ENCODE measurements at places on chromosomes 3 and 15.

GRCh38 chr15:88700716-88701115 lies 61.9 kb downstream of the ISG20 start:
- DNase-seq, result no peak

GRCh38 chr15:61057376-61057775 lies 171.7 kb downstream of the RORA start:
- DNase-seq, result no peak

DNA sequence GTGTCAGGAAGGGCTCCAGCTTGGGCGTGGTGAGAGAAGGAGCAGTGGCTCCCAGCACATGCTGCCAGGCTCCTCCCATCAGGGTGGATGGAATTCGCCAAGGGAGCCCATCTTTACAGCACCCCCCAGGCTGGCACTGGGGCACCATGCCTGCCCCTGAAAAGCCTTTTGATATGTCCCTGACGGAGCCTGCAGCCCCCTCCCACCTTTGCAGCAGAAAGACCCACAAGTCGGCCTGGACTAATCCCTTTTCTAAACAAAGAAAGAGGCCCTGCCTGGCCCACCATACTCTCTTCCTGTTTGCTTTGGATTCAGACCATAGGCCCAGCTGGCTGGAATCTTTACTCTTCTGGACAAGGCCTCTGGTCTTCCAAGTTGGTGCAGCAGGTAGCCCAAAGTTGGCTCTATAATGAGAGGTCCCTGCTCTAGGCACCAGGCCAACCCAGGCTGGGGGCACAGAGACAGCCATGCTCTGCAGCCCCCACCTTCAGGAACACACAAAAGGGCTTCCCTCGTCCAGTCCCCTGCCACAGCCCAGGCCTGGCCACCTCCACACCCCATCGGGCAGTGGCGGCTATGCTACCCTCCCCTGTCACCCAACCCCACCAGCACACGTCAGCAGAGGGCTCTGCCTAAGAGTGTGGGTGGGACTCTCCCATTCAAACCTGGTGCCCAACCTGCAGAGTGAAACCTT lies 5.4 kb downstream of the ANPEP start:
- no peak for DNase-seq

DNA sequence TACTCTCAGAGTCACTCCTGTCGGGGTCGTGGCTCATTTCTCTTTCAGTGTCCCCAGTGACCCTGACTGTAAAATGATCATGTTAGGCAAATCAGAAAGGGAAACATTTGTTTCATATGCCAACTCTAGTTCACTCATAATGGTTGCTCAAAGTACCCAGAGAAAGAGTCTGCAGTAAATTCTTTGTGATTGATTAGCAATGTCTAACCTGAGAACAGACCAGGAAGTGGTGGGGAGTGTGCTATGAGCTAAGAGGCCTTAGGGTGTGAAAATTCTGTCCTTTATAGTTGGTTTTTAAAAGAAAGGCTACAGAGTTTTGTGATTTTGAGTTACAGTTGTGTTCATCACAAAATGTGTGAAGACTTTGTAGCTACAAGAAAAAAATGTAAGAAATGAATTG lies 108.9 kb downstream of the EDEM1 start:
- no peak for DNase-seq

DNA sequence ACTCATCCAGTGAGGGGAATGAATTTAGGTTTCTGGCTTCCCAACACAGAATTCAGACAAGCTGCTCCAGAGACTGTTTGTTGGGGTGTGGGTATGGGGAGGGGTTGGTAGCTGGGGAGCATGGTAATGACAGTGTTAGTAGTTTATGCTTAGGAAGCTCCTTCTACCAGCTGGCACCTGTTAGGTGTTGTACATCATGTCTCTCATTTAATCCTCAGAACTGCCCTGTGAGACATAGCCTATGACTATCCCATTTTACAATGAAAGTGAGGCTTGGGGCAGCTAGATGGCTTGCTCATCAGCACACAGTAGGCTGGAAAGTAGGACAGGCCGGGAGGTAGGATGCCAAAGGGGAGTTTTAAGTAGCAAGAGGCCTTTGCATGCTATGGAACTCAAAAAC lies 2.5 kb downstream of the EIF4E3 start:
- DNase-seq, result no peak

DNA sequence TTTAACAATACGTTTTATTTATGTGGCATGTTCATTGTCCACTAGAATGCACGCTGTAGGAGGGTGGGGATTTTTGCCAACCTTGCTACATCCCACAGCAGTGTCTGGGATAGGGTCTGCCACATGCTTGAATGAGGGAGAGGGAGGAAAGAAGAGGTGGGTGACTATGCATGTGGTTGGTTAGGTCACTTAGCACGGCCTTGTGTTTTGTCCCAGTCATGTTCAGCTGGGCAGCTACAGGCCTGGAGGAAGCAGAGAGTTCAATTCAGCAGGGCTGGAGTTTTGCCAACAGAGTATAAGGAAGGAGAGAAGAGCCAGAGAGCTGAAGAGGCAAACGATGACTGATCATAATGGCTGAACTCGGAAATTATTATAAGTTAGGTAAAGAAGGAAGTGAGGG lies 268.4 kb upstream of the NSMCE3 start:
- DNase-seq, result no peak

GRCh38 chr3:190019006-190019405 lies 101.7 kb downstream of the P3H2 start:
- no peak for DNase-seq

GRCh38 chr3:114659109-114660061 lies 365.6 kb downstream of the TIGIT start:
- DNase-seq, result no peak

DNA sequence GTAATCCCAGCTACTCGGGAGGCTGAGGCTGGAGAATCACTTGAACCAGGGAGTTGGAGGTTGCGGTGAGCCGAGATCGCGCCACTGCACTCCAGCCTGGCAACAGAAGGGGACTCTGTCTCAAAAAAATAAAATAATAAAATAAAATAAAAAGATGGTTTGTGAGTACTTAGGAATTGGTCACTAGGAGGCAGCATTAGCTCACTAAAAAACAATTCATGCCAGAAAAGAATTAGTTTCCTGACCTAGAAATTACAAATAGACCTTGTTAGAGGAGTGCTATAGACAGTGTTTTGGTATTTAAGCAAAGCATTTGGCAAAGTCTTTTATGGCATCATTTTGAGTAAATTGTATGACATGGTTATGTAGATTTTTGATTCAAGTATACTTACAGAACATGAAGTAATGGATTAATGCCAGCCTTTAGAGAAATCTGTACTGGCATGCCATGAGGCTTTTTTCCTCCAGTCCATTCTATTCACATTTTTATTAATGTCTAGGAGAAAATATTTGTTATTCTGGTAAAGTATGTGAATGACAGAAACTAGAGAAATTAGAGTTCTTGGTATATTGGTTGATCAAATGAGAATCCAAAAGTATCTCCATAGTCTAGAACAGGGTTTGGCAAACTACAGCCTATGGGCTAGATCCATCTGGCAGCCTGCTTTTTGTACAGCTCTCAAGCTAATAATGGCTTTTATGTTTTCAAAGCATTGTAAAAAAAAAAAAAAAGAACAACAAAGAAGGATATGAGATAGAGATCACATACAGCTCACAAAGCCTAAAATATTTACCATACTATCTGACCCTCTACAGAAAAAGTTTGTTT lies 81.6 kb downstream of the LRRC49 start:
- no peak for DNase-seq

- no peak for DNase-seq
Measured at GRCh38 chr15:50128266-50128665, 9.2 kb upstream of the ATP8B4 start.

DNA sequence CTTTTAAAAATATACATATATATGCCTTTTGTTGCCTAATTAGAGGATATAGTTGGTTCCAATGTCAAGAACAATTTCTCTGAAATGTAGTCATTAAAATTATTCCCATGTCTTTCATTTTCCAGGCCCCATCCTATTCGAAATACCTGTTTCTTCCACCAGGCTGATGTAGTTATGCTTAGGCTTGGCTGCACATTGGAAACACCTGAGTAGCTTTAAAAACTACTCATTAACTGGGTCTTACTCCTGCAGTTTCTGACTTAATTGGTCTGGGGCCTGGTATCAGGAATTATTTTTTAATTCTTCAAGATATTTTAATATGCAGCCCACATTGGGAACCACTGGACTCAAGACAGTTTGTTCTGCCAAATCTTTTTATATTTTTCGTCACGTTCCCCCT lies 53.7 kb downstream of the TGFBR2 start:
- DNase-seq, result no peak

DNA sequence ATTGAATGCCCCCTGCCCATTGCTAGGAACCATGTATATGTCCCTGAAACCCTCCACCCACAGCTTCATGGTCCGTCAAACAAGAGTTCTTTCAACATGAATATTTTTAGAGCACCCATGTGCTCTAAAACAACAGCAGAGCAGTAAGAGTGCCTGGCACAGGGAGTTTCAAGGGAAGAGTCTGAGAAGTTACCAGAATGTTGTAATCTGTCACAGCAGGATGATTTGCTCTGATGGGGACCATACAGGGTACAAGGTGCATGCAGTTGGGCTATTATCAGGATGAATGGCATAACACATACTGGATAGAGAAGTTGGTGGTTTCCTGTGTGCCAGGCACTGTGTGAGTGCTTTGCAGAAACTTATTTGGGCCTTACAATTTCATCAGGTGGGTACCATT lies 27.8 kb upstream of the FLNB start:
- DNase-seq, result no peak

DNA sequence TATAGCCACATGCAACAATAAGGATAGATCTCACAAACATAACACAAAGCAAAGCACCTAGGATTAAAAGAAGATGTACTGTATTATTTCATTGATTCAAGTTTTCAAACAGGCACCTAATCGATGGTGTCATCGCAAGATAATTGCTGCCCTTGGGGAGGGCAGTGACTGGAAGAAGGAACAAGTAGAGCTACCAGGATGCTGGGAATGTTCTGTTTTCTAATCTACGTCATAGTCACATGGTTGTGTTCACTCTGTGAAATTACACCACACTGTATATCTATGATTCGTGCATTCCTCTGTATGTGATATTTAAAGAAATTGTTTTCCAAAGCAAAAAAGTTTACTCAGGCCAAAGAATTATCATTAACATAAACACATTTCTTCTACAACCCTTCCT lies 236.6 kb downstream of the FGF12 start:
- no peak for DNase-seq

DNA sequence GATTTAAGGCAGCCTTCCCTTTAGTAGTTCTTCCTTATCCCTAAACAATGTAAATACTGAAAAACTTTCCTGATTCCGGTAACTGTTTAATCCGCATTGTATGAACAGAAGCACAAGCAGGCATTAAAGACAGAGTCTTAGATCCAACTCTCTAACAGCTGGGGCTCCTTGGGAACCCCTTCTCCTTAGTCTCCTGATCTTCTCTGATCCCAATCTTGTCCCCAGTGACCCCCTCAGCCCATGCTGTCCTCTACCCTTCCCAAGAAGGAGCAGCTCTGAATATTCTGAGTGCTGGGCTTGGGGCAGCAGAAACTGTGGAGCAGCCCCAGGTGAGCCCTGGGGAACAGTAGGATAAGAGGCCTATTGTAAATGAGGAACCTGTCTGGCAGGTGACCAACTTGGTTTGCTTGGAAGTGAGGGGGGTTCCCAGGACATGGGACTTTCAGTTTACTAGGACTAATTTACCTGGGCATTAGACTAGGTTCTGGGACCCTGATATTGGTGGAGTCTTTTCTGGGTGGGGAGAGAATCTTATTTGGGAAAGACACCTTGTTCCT lies 13.0 kb upstream of the SLC30A4 start:
- no peak for DNase-seq

DNA sequence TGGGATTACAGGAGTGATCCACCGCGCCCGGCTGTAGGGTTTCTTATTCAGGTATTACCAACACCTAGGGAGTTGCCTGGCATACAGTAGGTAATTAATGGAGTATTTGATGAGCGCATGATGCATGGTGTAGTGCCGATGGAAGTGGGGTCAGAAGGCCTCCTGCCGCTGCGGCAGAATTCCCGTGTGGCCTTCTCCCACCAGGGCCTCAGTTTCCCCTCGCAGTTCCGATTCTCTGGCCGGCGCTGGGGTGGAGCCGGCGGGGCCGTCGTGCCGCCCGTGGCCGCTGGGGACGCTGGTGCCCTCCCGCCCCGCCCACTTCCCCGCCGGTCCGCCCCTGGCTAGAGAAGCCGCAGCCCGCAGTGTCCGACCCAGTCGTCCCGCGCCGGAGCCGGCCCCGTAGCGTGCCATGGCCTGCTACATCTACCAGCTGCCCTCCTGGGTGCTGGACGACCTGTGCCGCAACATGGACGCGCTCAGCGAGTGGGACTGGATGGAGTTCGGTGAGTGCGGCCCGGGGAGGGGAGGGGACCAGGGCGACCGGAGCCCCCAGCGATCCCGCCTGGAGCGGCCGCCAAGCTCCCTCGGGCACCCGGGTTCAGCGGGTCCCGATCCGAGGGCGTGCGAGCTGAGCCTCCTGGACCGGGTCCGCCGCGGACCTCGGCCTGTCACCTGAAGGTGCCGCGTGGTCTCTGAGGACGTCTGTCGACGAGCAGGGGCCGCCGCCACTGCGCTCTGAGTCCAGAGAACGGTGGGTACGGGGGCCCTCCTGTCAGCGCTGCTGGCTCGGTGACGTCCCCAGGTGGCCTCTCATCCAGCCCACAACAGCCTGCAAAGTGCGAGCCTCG lies at the start of gene IRAK2:
Gene IRAK2, plus strand, starts transcription at position 374 of the 848 bp plus-strand sequence. Its CDS starts 36 bp downstream, at position 410.
- no peak for DNase-seq

GRCh38 chr3:197001972-197002700 lies 27.5 kb downstream of the MELTF start:
- DNase-seq, result no peak

- DNase-seq, result no peak
Measured at GRCh38 chr15:80601256-80601655, 93.9 kb upstream of the ABHD17C start.

DNA sequence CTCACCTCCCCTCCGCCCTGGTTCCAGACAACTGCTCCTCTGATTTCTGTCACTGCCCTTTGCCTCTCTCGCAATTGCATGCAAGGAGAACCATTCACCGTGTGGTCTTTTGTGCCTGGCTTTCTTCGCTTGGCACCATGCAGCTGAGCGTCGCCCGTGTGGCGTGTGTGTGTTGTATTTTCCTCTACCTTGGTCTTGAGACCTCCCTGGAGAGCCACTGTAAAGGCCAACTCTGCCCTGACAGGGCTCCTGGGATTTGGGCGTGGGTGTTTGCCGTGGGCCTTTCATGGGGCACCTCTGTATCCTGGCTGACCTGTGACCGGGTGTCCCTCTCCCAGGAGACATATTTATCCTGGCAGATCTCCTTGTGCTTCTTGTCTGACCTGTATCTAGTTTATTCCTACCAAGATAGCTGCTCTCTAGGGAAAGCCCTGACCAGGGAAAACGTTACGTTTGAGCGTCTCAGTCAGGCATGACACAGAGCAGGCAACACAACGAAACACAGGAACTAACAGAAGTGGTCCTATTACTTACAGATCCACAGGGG lies 2.0 kb upstream of the PIGZ start:
- DNase-seq, result no peak
